Stimulated activated memory B cell treated with anti-CD40 and anti-IgM and Interleukin-4, amounts not matched to agents 10 μg/mL and 1 μg/mL and 100 μg/mL, for 72 hours (primary cell): ENCODE measurements at places on chromosomes 7 and 10.
A peak's percentile ranks its signal among the peaks of the same experiment; 100 is the strongest.

DNA sequence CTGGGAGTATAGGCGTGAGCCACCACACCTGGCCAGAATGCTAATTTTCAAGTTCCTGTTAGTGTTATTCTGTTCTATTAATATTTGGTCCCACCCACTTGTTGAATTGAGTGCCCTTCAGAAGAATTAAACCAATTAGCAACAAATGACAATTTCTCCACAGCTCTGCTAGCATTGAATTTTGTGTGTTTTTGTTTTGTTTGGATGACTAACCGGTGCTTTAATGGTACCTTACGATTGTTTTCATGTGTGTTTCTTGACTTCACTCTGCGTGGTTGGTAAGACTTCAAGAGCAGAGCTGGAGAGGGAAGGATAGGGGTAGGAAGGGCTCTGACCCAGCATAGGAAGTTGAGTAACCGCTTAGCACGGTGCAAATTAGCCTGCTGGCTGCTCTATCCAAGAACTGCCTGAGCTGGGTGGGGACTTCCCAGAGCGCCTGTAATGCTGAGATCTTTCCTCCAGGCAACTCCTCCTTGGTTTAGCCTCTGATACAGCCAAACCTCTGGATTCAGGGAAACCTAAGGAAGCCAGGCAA lies 4.6 kb downstream of the ARPC1B start:
- peak overlapping the region; percentile 81 for H3K27ac ChIP-seq
- no peak for ATAC-seq
- H3K4me1 ChIP-seq: peaks cover 69% of the 10 kb centered on the region
- peaks cover 43% of the 10 kb centered on the region for H3K36me3 ChIP-seq
- H3K4me3 ChIP-seq: peak overlapping the region; percentile 66
- H3K27me3 ChIP-seq: no peaks in the 10 kb centered on the region

- no peak overlapping the region for H3K27ac ChIP-seq
- ATAC-seq: no peak
- H3K36me3 ChIP-seq: peaks cover 27% of the 10 kb centered on the region
- peaks cover 65% of the 10 kb centered on the region for H3K4me1 ChIP-seq
- no peaks in the 10 kb centered on the region for H3K27me3 ChIP-seq
- peak overlapping the region; percentile 1 for H3K4me3 ChIP-seq
Observed at GRCh38 chr7:5777932-5778331, 3.5 kb downstream of the RNF216 start.

- no peaks in the 10 kb centered on the region for H3K4me1 ChIP-seq
- no peak overlapping the region for H3K27ac ChIP-seq
- H3K36me3 ChIP-seq: no peaks in the 10 kb centered on the region
- H3K27me3 ChIP-seq: no peaks in the 10 kb centered on the region
- no peak for ATAC-seq
Observed at GRCh38 chr10:22894714-22895113, 33.1 kb upstream of the ARMC3 start.

- H3K27me3 ChIP-seq: peaks cover 8% of the 10 kb centered on the region
- H3K36me3 ChIP-seq: no peaks in the 10 kb centered on the region
Observed at GRCh38 chr10:131702531-131703356, 198.1 kb upstream of the PPP2R2D start.

- no peak for ATAC-seq
- H3K4me3 ChIP-seq: no peak overlapping the region
- peaks cover 59% of the 10 kb centered on the region for H3K27me3 ChIP-seq
- H3K27ac ChIP-seq: no peak overlapping the region
- peaks cover 8% of the 10 kb centered on the region for H3K4me1 ChIP-seq
- no peaks in the 10 kb centered on the region for H3K36me3 ChIP-seq
Observed at GRCh38 chr10:132062116-132062515, 3.6 kb upstream of the JAKMIP3 start.

DNA sequence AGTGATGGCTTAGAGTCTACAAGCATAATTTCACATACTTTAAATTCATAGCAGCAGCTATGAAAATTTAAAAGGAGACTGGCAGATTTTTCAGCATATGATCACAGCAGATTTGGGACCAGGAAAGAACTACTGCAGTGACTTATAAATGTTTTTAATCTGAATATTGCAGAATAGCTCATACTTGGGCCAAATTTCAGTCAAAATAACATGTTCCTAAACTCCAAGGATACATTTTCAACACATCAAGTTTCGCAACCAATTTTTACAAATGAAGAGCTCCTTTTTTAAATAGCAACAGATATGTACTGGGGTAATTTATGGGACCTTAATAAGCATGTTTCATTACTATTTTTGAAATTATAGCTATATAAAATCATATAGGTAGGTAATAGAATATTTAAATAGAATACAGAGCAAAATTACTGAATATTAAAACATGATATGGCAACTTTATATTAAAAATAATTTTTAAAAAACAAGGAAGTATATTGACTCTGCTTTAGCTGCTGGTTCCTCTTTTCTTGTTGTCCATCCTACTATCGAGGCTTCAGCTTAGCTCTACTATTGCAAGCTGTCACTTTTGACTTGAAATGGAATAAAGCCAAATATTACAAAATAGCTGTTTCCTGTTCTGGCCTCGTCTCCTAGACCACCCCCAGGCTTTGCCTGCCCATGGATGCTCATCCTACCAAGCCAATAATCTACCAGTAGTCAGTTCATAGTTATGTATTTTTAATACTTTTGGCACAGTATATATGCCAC lies 123.1 kb downstream of the NRBF2 start:
- peak overlapping the region; percentile 84 for H3K27ac ChIP-seq
- peak; percentile 70 for ATAC-seq
- H3K4me1 ChIP-seq: peaks cover 89% of the 10 kb centered on the region

- H3K36me3 ChIP-seq: no peaks in the 10 kb centered on the region
- H3K27ac ChIP-seq: no peak overlapping the region
- H3K4me1 ChIP-seq: no peaks in the 10 kb centered on the region
- H3K4me3 ChIP-seq: no peak overlapping the region
- peaks cover 8% of the 10 kb centered on the region for H3K27me3 ChIP-seq
Observed at GRCh38 chr7:21107101-21107500, 320.4 kb upstream of the SP8 start.

- H3K4me3 ChIP-seq: no peak overlapping the region
- H3K27me3 ChIP-seq: no peaks in the 10 kb centered on the region
- H3K27ac ChIP-seq: no peak overlapping the region
- no peaks in the 10 kb centered on the region for H3K36me3 ChIP-seq
Observed at GRCh38 chr10:77699080-77699645, 61.6 kb upstream of the KCNMA1 start.

DNA sequence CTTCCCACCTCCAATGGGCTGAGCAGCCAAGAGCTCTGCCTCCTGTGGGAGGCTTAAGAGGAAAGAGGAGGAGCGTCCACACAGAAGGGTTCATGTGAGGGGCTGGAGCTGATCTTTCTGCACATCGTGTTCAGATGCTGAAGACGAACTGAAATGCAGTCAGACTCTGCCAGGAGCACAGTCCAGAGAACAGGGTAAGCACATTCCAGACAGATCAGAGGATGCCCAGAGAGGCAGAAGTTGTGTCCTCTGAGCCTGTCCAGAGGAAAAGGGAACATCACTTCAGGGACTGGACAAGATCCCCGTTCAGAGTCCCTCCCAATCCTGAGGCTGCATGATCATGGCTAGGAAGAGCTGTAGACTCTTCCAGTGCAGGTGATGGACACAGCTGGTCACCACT lies 72.9 kb downstream of the ITIH5 start:
- H3K36me3 ChIP-seq: no peaks in the 10 kb centered on the region
- H3K4me3 ChIP-seq: no peak overlapping the region
- no peak for ATAC-seq

GRCh38 chr7:77209479-77210139 lies 10.0 kb upstream of the FGL2 start:
- H3K27me3 ChIP-seq: no peaks in the 10 kb centered on the region
- H3K27ac ChIP-seq: no peak overlapping the region
- no peak overlapping the region for H3K4me3 ChIP-seq
- H3K4me1 ChIP-seq: peaks cover 8% of the 10 kb centered on the region

DNA sequence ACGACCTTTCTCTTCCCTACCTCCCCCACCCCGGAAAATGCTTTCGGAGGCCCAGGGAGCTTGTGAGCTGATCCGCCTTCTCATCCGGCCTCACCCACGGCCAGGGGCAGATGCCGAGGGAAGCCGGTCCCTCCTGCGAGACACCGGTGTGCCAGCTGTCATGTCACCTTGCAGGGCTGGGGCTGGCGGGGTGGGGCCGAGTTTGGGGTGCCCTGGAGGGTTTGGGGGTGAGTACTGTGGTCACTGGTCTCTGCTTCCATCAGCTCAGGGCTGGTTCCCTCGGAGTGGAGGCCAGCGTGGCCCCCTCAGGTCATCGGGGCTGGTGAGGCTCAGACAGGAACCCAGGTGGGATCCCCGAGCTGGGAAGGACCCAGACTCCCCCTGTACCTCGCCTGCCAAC lies 48.7 kb downstream of the RCC1L start:
- H3K36me3 ChIP-seq: peaks cover 5% of the 10 kb centered on the region
- no peaks in the 10 kb centered on the region for H3K27me3 ChIP-seq
- no peaks in the 10 kb centered on the region for H3K4me1 ChIP-seq
- H3K4me3 ChIP-seq: no peak overlapping the region
- no peak for ATAC-seq

DNA sequence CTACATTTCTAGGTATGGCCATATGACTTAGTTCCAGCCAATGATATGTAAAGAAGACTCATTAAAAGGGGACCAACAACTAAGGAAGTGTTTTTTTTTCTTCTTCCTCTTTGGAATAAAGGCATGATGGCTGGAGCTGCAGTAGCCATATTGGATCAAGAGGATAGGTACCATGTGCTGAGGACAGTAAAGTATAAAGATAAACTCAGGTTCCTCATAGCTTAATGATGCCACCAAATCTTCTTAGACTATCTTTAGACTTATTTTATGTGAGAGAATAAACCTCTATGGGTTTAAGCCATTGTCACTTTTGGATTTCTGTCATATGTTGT lies 85.3 kb downstream of the ANLN start:
- no peak overlapping the region for H3K4me3 ChIP-seq
- no peaks in the 10 kb centered on the region for H3K4me1 ChIP-seq
- no peak overlapping the region for H3K27ac ChIP-seq

GRCh38 chr7:82430500-82431465 lies 12.8 kb downstream of the CACNA2D1 start:
- no peaks in the 10 kb centered on the region for H3K27me3 ChIP-seq
- H3K4me3 ChIP-seq: no peak overlapping the region
- H3K36me3 ChIP-seq: no peaks in the 10 kb centered on the region
- H3K4me1 ChIP-seq: no peaks in the 10 kb centered on the region
- ATAC-seq: no peak
- H3K27ac ChIP-seq: no peak overlapping the region

- peaks cover 9% of the 10 kb centered on the region for H3K27me3 ChIP-seq
- no peak for ATAC-seq
- H3K27ac ChIP-seq: peak overlapping the region; percentile 74
- H3K4me1 ChIP-seq: peaks cover 8% of the 10 kb centered on the region
Observed at GRCh38 chr7:95595746-95596197, 544 bp downstream of the PDK4 start.

DNA sequence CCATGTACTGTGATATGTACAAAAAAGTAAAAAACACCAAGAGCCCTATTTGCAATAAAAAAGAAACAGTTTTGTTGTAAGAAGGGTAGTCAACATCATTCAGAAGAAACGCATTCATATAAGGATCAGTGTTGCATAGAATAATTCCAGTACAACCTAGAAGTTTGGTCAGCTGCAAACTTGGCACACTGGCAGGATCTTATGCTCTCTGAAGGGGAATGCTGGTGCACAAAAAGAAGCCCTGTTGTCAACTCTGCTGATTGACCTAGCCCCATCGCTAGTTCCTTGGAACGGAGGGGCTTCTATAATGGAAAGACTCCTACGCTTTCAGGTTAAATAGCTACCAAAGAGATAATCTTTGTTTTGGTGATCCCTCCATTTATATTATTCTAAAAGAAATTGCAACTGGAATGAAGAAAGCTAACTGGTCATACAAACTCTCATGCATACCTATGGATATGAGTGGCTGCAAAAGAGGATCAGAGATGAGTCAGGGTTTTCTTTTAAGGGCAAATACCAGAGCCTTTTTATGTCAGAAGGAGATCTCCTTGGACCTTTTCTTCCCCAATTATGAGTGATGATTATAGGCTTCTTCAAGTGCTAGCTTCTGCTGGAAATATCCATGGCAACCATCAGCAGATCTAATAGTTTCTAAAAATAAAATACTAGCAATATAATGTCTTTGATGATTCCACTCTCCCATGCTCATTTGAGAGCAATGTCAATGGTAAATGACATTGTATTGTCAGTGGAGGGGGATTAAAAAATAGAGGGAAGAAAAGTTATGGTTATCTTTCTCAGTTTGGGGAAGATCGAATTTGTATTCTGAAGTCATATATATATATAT lies 312.4 kb upstream of the CACNA2D1 start:
- H3K4me1 ChIP-seq: no peaks in the 10 kb centered on the region
- H3K4me3 ChIP-seq: no peak overlapping the region
- H3K36me3 ChIP-seq: no peaks in the 10 kb centered on the region
- ATAC-seq: no peak
- H3K27me3 ChIP-seq: no peaks in the 10 kb centered on the region

GRCh38 chr7:45921699-45922519 lies 837 bp upstream of the IGFBP3 start:
- no peak overlapping the region for H3K27ac ChIP-seq
- H3K27me3 ChIP-seq: peaks cover 63% of the 10 kb centered on the region
- no peaks in the 10 kb centered on the region for H3K36me3 ChIP-seq

GRCh38 chr7:35839860-35840854 lies 39.3 kb downstream of the SEPTIN7 start:
- no peak for ATAC-seq
- peak overlapping the region; percentile 51 for H3K27ac ChIP-seq
- no peaks in the 10 kb centered on the region for H3K27me3 ChIP-seq
- peaks cover 50% of the 10 kb centered on the region for H3K36me3 ChIP-seq
- H3K4me3 ChIP-seq: no peak overlapping the region

DNA sequence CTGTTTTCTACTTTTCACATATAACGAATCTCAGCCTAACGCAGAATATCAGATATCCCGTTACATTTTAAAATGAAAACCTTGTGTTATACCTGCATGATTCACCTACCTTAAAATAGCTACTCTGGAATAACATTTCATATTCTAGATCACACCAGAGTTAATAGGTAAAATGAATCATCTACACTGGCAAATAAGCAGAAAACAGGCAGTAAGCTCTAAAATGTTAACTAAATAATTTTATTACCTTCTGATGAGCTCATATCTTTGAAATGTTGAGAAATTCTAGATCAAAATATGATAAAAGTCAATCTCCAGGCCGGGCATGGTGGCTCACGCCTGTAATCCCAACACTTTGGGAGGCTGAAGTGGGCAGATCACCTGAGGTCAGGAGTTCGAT lies 71.3 kb downstream of the CPEB3 start:
- H3K36me3 ChIP-seq: peaks cover 17% of the 10 kb centered on the region
- H3K27me3 ChIP-seq: no peaks in the 10 kb centered on the region
- no peak overlapping the region for H3K4me3 ChIP-seq
- H3K4me1 ChIP-seq: no peaks in the 10 kb centered on the region
- no peak for ATAC-seq

GRCh38 chr10:112250555-112250954 lies 32.6 kb upstream of the TECTB start:
- no peaks in the 10 kb centered on the region for H3K36me3 ChIP-seq
- no peak for ATAC-seq
- H3K27me3 ChIP-seq: no peaks in the 10 kb centered on the region

- peaks cover 13% of the 10 kb centered on the region for H3K36me3 ChIP-seq
- H3K27ac ChIP-seq: peak overlapping the region; percentile 88
- H3K4me1 ChIP-seq: peaks cover 73% of the 10 kb centered on the region
Observed at GRCh38 chr10:101903827-101904550, 60.4 kb upstream of the KCNIP2 start.
